MM.1S (cell line): ENCODE measurements at places on chromosomes 12 and 14.

GRCh38 chr14:58639198-58639565 lies 1.4 kb downstream of the DACT1 start:
- DNase-seq = no peak

DNA sequence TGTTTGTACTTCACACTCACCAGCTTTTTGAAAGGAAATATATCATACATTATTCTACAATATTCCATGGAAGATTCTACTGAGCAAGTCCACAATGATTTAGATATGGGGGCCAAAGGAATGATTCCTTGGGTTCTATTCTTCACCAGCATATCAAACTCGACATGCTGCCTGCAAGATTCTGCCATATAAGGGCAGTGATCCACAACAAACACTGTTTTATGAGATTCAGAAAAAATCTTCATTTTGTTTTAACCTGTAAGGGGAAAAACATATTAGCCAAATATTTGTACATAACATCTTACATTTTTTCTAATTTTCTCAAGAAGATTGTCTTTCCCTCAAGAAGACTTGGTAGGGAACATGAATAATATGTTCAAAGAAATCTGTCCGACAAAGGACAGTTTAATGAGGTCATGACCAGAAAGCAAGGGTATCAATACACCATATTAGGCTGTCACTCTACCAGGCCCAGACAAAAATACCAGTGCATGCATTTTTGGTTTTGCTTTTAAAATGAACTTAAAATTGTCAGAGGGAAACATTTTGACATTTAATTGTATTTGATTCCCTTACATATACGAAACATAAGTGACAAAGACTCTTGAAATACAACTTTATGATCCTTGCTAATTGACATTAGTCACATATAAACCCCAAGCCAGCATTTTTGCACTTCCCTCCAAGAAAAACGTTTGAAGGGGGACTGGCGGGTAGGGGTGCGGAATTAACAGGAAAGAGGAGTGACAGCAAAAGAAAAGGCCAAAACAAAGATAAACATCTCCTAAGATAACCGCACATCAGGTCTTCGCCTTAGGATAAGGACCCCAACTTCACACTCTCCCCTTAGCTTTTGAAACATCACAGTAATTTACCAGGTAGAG lies 980 bp downstream of the INTS13 start:
- peak; percentile 28 for DNase-seq

DNA sequence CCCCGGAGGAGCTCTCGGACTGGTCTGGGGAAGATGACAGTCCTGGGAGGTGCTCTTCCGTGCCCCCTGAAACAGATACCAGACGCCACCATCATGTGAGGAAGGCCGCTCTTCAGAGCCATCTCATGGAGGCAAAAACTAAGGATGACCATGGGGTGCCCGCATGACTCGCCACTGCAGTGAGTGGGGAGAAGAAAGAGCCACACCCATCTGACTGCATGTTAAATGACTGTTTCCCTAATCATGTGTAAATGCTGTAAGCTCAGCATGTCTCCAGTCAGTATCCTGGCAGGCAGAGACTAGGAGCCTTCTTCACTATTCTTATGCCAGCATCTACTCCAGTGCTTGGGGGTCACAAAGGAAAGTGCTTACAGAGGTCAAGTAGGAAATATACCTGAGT lies 4.0 kb downstream of the STON2 start:
- DNase-seq = no peak

GRCh38 chr12:128783129-128783574 lies 40.6 kb downstream of the SLC15A4 start:
- DNase-seq = no peak

DNA sequence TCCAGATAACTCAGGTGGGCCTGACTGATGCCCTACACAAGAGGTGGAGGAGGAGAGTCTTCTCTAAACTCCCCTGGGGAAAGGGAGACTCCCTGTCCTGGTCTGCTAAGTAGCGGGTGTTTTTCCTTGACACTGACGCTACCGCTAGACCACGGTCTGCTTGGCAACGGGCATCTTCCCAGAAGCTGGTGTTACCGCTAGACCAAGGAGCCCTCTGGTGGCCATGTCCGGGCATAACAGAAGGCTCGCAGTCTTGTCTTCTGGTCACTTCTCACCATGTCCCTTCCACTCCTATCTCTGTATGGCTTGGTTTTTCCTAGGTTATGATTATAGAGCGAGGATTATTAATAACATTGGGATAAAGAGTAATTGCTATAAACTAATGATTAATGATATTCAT lies 965.5 kb downstream of the TMEM121 start:
- peak; percentile 35 for DNase-seq

DNA sequence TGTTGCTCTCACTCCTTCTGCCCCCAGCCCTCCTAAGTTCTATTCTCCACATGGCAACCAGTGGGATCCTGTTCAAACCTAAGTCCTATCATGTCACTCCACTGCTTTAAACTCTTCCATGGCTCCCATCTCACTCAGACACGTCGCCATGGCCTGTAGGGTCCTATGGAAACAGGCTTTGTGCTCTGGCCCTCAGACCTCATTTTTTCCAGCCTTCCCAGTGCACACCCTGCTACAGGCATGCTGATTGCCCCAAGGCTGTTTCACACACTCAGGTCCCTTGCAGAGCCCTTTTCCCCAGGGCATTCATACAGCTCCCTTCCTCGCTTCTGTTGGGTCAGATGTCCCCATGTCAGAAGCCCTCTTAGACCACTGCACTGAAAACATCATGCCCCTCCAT lies 11.2 kb upstream of the MED13L start:
- no peak for DNase-seq

GRCh38 chr14:67653651-67654280 lies 20.7 kb downstream of the VTI1B start:
- DNase-seq = no peak

GRCh38 chr14:72600551-72601330 lies 293.2 kb downstream of the DPF3 start:
- no peak for DNase-seq
